ENCODE measurements at places on chromosomes 16 and 17. TPM values are rescaled to one million over a fixed set of nuclear protein-coding genes. Genes with fewer than 3 reads are reported as not detected.
A peak's percentile ranks its signal among the peaks of the same experiment; 100 is the strongest.

The FZD2 gene
- 5.6 TPM for total RNA-seq

The CIBAR2 gene
- total RNA-seq, result 6.9 TPM

DNA sequence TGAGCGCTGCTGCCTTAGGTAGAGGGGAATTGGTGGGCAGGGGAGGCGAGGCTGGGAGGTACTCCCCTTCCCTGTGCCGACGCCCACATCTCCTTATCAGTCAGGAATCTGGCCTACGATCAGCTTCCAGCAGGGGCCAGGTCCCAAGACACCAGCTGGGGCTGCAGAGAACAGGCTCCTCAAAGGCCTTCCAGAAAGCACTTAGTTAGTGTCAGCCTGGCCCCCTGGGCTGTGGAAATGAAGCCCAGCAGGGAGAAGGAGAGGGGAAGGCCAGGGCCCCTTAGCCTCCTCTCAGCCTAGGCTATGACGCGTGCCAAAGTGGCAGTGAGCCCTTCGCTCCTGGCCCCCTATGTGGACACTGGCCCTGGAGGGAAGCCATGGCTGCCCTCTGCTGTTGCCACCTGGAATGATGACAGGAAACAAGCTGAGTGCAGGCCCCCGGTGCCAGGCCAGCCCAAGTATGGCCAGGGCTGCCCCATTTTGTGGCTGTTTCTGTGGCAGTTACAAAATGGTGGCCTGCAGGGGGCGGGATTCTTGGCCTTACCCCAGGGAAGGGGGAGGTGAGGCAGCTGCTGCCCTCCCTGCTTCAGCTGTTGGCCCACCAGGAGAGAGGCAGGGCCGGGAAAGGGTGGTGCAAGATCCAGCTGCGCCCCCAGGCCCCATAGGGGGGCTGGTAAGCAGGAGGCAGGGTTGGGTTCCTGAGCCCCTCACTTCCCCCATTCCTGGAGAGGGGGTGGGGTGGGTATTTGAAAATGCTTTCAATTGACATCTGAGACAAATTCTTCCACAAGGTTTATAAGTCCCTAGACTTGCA, 11.3 kb downstream of the TBX4 start:
- DNase-seq, result peak; percentile 62

- DNase-seq, result peak; percentile 22
Observed at GRCh38 chr17:83086199-83086880, 6.9 kb downstream of the METRNL start.

The KRT13 gene
- total RNA-seq, result 8.2 TPM

The RAB40B gene
- 17.3 TPM for total RNA-seq

The GLTPD2 gene
- total RNA-seq, result not detected

GRCh38 chr17:2027528-2028233, 2.3 kb upstream of the DPH1 start:
- DNase-seq, result no peak

- DNase-seq, result no peak
Observed at GRCh38 chr16:52751035-52751434, 204.1 kb upstream of the TOX3 start.

The IRX5 gene
- 36.7 TPM for total RNA-seq

The STAT5A gene
- total RNA-seq, result 119 TPM

GRCh38 chr16:22190081-22190775, 15.8 kb upstream of the EEF2K start:
- DNase-seq, result peak; percentile 100

- DNase-seq, result peak; percentile 90
Observed at GRCh38 chr17:39200070-39200879, at the start of gene RPL19. RPL19 (plus strand) TSS chr17:39200283; CDS start chr17:39200345, 62 bp downstream.

The WNT9B gene
- total RNA-seq, result 0.26 TPM

GRCh38 chr16:31568577-31569359, 41.1 kb downstream of the AHSP start:
- peak; percentile 68 for DNase-seq

The NLRP1 gene
- 37.0 TPM for total RNA-seq

GRCh38 chr17:81672954-81673353, 6.4 kb downstream of the CCDC137 start:
- DNase-seq, result peak; percentile 73

The BAIAP2 gene
- 90.7 TPM for total RNA-seq

GRCh38 chr16:88857728-88858339, 907 bp downstream of the TRAPPC2L start:
- peak; percentile 82 for DNase-seq

DNA sequence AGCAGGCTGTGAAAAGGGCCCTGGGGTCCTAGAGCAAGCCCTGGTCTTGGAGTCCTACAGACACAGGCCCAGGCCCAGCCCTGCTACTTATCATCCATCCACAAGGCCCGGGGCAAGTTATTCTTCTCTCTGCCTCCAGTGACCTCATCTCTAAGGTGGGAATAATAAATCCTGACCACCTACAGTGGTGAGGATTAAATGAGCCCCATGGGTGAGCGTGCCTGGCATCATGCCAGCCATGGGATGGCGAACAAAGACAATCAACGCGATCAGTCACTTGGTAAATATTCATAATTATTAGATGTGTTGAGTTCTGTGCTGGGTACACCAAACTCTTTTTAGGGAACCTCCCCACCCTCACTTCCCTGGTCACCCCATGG, 5.5 kb downstream of the KRT15 start:
- no peak for DNase-seq

GRCh38 chr17:42107597-42108576, 4.6 kb downstream of the DHX58 start:
- DNase-seq, result peak; percentile 94

DNA sequence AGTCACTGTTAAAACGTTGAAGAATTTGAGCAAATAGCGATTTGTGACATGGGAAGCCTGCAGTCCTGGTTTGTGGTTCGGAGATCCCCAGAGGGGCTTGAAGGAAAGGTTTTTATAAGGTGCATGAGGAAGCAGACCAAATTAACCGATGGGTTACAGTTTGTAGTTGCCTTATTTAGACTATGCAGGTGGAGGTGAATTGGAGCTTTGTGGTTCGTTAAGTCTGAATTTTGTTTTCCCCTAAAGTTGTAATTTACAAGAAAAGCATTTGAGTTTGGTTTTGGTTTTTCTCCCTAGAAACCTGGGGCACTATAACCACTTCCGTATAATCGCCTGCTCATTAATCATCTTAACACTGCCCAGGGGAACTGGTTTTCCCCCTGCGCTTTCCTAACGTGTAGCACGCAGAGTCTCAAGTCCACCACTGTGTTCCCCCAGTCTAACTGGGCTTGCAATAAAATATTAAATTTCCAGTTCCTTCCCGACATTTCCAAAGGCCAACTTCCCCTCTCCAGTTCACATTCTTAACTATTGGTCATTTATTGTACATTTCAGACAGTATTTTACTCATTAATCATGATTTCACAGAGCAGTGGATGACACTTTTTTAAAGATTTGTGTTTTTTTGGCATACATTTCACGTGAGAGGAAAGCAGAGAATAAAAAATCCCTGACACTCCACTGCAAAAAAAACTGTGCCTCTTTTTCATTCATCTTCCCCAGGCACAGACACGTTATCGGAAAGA, 932 bp downstream of the ZNF267 start:
- DNase-seq, result no peak

DNA sequence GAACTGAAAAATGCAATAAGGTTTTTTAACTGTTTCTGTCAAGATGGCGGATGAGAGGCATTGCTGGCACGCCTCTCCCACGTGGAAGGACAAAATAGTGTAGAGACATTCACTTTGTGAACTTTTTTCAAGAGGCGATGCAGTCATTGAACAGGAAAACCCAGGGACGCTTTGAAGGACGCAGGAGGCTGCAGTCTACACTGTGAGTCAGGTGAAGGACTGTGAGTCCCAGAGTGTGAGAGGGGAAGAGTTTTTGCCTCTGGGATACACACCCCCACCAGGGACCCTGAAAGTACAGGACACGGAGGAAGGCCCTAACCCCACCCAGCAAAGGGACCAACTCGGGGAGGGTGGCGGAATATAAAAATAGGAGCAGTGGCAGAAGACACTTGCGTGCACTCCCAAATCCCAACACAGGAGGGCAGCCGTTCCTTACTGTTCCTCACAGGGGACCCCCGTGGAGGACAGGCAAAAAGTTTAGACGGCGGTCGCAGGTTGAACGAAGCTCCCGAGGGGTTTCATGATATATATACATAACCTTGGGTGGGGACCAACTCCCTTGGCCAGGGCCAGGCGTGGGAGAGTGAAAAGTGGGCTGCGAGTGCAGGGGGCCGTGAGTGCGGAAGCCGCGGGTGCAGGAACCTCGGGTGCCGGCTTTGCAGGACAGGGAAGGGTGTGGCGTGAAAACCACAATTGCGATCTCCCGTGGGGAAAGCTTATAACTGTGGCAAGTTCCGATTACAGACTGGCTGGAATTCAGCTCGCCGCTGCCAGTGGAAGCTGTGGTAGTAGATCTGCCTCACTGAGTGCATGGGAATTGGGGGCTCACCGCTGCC, 82.0 kb upstream of the ALOX12 start:
- DNase-seq, result peak; percentile 69

DNA sequence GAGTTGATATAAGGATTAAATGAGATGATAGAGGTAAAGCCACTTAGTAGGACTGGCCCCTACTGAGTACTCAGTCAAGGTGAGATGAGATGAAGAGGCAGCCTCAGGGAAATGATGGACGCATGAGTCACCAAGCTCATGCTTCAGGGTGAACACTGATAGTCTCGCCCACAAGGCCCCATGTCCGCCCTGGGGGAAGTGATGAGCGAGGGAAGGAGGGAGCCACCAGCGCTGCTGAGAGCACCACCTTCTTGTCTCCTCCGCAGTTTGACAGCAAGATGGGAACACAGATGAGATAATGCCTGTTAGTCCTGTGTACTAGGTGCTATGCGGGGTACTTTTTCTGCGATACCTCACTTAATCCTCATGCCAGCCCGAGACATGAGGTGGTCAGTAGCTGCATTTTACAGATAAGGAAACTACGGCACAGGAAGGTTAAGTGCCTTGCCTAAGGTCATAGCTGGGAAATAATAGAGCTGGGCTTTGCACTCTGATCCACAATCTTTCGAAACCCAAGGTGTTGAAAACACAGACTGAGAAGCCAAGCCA, 383.0 kb downstream of the CPPED1 start:
- no peak for DNase-seq

DNA sequence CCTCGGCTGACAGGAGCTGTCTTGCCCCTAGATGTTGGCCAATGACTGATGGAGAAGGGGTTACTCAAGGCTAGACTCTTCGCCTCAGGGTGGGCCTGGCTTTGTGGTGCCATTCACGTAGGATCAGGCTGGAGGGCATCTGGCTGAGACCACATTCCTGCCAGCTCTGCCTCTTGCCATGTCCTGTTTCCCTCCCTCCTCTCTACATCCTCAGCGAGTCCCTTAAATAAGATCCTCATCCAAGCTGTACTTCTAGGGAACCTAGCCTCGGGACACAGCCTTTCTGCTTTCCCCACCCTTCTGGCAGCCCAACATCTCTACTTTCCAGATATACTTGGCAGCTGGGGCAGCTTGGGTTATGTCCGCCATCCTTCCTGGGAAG, 27.9 kb upstream of the EFCAB13 start:
- no peak for DNase-seq

The PRSS21 gene
- 16.0 TPM for total RNA-seq

The IRF8 gene
- total RNA-seq, result 68.2 TPM

All from upper lobe of left lung (tissue), 6 donors.